Activated CD8-positive, alpha-beta T cell treated with anti-CD3 and anti-CD28 coated beads for 36 hours (primary cell): ENCODE measurements at places on chromosomes 2 and 18.

- no peak for DNase-seq
Observed at GRCh38 chr2:230184727-230185578, 34.8 kb downstream of the SP110 start.

- no peak for DNase-seq
Observed at GRCh38 chr2:198973785-198974184, 484.0 kb downstream of the SATB2 start.

GRCh38 chr2:164625378-164625971 lies 4.2 kb upstream of the GRB14 start:
- no peak for DNase-seq

DNA sequence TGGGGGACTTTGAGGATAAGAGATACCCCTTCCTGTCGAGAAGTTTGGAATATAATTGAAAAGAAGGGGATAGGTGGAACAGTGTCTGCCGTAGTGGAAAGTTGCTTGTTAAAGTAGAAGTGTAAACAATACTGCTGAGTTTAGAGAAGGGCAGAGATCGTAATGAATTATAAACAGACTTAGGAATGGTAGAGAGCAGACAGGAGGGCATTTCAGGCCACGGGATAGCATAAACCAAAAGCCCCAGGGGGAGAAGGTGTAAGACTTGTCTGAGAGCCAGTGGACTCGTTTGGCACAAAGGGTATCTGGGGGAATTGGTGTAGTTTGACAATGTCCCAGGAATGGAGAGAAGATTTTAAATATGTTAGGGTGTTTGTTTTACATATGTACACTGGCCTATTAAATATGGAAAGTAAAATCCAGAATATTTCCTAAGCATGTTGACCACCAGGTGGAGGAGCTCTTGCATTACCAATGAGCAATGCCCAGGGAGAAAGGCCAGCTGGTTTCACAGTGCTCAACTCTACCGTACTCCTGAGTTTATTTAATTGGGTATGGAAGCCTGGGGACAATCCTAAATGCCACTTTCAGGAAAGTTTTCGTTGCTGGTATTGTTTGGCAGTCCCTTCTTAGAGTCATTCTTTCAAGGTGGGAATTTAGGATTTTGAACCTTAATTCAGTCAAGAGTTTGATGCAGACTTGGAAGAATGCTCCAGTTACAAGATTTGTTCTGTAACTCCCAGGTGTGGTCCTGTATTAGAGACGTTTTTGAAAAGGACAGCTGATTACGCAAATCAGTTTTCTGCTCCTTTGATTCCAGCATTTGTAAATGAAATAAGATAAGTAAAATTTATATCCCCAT lies 7.5 kb downstream of the COPS8 start:
- DNase-seq: no peak

DNA sequence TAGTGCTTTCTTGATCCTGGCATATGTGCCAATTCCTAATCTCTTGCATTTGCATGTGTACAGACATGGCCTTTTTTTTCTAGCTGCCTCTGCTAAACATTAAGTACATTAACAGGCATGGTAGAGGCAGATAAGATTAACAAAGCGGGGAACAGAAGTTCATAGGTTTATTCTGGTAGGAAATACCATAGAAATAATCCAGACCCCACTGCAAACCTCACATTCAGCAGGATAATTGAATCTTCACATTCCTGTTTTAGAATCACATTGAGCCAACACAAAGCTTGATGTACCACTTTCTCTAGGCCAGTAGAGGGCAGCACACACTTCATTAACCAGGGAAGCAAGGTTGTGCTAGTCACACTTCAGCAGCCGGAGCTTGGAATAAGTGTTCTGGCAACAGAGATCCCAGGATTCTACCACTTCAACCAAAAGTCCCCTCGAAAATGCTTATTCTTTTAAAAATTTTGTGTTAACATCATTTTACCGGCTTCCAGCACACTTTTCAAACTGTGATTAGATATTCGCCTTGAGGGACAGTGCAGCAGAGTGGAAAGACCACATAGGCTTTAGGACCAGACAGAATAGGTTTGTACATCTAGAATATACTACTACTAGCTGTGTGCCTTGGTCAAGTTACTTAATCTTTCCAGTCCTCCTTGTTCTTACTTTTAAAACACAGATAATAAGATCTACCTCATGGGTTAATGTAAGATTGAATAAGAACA lies 420.2 kb upstream of the CHST9 start:
- peak; percentile 38 for DNase-seq
